ENCODE measurements at places on chromosomes 2 and 18.

- DNase-seq, result no peak
Observed at GRCh38 chr2:234292962-234293243, 204.0 kb downstream of the ARL4C start.

DNA sequence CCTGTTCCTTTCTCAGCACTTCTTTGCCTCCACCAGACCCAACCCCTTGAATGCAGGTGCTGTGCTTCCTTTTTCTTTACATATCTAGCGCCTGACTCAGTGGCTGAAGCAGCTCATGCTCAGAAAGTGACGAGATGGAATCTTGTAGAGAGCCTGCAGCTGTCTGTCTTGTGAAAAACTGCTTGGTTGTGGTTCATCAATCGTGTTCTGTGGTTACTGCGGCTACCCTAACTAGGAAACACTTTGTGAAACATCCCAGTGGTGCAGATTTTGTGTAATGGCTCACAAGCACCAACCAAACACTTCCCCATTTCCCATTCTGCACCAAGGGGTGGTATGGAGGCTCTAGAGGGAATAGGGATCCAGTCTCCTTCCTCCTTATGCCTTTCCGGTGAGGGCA is 307.2 kb upstream of the MMADHC start:
- no peak for DNase-seq

- no peak for DNase-seq
Observed at GRCh38 chr18:13409026-13409425, 190.5 kb downstream of the LDLRAD4 start.

GRCh38 chr2:156077041-156077742 is 255.3 kb downstream of the NR4A2 start:
- no peak for DNase-seq

GRCh38 chr2:72998724-72999123 is 72.8 kb downstream of the SFXN5 start:
- no peak for DNase-seq

DNA sequence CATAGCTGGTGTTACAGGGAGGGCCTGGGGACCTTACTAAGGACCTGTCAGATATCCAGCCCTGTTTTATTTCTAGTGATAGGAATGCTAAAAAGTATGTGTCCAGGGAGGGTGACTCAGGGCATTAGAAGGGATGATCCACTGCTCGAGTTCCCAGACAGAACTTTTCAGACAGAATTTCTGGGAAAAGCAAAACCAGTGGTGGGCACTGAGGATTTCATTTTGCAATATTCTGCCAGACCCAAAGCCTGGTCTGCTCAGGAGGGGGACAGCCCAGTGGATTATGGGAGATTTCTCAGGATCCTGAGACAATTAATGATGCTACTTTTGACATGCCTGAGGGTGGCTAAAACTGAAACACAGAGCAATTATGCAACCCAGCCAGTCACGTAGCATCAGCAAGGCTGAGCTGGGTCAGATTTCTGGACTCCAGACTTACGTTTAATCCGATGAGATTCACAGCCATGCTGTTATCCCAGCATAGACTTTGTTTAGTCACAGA is 4.7 kb upstream of the KCNE4 start:
- DNase-seq, result no peak

DNA sequence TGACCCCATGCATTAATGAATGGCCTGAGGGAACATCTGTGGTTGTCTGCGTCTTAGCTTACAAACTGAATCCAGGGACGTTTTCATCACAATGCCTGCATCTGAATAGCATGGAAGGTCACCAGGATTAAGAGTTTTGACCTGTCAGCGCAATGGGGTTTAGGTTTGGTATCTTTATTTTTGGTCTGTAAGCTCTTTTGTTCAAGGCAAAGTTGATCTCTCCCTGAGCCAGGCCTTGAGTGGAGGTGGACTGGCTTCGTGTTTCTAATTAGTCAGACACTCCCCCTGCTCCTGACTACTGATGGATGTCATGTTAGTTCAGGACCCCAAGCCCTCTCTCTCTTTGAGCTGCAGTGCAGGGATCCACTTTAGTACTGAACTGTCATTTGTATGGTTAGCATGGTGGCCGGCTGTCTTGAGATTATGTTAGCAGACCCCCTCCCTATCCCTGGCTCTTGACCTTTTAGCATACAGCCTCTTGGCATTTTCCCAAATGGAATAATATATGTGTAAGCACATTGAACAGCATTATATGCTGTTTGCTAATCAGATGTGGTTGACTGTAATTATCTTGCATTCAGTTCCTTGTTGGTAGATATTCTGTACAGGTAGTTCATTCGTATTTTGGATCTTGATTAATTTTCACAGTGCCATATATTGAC is 59.2 kb downstream of the LYPD6 start:
- no peak for DNase-seq

DNA sequence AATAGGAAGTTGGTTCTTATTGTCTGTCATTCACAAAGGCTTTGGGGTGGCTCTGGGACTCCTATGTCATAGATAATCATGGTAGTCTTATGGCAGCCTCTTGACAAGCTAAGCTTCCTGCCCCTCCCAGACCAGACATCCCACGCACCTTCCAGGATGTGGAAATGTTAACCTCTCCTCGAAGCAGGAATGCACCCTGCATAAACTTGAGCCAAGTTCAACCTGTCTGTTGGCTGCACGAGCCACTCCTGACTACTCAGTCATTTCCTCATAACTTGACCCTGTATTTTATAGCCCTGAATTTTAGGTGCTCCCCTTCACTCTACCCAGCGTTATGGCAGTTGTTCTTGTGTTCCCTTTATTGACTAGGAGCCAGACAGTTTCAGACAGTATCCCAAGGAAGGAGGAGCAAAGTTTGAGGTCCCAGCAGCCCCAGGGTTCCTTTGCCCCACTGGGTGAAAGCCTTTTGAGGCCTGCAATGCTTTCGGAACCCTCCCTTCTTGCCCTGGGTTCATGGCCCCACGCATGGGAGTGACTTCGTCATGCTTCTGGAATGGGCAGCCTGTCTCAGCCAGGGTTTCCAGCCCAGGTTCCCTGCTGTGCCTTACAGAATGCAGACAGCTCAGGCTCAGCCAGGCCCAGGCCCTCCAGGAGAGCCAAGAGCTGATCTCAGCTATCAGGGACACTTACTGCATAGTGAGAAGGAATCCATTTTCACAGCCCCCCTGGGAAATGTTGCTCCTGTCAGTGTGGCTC is 15.6 kb upstream of the INO80C start:
- DNase-seq, result no peak

- DNase-seq, result no peak
Observed at GRCh38 chr2:214737188-214737587, 72.3 kb downstream of the BARD1 start.

GRCh38 chr2:148802448-148803220 is 72.4 kb upstream of the KIF5C start:
- no peak for DNase-seq

DNA sequence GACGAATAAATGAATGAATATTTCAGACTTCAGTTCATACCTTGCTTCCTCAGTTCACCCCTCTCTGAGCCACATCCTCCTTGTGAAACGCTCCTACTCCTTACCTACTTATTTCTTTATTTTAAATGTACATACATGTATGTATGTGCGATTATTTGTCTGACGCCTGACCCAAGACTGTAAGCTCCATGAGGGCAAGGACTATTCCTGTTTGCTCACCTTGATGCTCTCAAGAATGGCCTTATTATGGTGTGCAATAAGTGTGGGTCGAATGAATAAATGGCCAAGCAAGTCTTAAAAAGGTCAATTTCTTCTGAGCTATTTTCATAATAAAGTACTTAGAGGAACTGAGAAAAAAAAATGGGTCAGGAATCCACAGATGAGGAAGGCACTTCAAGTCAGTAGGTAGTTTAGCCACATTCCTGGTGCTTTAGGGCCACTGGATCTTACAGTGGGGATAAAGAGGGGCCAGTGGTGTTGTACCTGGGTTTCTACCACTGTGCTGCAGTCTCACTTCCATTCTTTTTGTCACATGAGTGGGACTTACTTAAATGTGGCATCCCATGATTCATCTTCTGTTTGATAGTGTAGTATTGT is 74.7 kb downstream of the SDC1 start:
- DNase-seq, result no peak

DNA sequence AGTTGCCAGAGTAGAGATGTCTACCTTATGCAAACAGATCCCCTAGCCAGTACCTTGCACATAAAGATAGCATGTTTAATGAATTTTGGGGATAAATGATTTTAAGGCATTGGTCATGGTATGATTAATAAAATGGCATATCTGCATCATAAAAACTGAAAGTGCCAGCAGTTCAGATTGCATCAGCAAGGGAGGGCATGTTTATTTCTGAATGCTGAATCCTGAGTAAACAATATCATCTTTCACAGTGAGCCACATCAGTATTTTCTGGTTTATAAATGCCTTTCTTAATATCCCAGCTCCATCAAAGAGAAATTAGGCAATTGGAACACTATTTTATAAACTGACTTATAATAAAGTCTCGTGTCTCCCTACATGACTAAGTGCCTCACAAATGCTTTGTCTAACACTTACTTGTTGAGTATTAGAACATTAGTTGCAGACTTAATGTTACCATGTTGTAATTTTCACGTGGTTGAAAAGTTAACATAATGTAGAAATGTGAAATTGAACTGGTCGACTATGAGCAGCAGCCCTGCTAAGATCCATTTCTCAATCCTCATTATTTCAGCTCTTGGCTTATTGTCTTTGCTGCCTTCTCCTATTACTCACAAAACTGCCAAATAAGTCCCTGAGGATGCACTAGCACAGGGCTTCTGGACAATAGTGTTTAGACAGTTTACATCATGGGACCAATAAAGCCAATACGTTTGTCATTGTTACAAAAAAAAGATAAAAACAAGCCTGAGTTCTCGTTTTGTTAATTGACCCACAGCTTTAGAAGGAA is 48.0 kb downstream of the LANCL1 start:
- DNase-seq, result no peak

DNA sequence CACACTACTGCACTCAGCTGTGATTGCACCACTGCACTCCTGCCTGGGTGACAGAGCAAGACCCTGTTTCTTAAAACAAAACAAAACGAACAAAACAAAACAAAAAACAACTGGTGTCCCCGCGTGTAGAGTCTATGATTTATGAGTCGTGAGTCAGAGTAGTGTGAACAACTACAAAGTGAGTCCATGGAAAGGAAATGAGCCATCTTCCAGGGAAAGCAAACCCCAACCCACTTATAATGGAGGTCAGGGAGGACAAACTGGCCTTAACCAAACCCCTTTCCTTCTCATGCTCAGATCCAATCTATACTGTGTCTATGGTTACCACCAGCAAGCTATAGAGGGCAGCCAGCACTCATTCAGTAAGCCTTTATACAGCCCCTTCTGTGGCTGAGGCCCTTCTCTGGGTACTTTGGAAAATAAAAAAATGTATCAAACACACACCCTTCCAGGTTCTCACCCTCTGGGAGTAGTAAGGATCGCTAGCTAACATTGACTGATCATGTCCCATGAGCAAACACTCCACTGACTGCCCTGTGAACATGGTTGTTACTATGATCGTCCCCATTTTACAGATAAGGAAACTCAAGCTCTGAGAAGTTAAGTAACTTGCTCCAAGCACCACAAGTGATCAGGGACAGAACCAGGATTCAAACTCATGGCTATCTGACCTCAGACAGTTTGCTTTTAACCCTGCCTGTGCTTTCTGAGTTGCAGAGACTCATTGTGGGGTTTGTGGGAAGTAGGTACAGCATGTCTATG is 24.7 kb upstream of the COLEC12 start:
- no peak for DNase-seq

GRCh38 chr18:46199515-46200147 is 95.4 kb downstream of the HAUS1 start:
- no peak for DNase-seq

- DNase-seq, result no peak
Observed at GRCh38 chr2:138713504-138713903, 66.7 kb downstream of the NXPH2 start.

DNA sequence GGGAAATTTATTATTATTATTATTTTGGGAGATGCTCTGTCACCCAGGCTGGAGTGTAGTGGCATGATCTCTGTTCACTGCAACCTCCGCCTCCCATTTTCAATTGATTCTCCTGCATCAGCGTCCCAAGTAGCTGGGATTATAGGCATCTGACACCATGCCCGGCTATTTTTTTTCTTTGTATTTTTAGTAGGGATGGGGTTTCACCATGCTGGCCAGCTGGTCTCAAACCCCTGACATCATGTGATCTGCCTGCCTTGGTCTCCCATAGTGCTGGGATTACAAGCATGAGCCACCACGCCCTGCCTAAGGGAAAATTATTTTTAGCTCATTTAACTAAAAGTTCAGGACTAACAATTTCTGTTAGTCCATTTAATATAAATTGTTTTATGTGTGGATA is 109.2 kb upstream of the SESTD1 start:
- no peak for DNase-seq

DNA sequence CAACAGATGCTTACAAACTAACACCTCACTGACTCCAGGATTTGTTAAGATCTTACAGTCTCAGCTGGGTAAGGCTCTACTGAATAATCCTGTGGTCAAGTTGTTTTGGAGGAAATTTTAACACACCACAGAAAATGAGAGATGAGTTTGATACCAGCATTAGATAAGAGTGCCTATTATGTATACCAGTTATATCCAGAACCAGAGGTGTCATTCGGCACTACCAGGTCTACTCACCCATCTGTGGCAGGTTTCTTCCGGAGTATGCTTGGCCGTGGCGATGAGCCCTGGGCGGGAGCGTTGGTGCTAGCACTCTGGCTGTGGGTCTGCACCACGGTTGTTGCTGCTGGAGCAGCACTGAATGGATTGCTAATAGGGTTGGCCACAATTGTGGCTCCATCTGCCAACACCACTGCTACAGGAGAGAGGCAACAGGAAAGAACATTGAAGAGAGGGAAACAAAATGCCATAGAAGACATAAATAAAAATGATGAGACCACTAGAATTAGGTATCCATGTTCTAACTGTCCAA is 41.2 kb downstream of the SAP130 start:
- no peak for DNase-seq

GRCh38 chr2:218028562-218029348 is 26.0 kb upstream of the TNS1 start:
- DNase-seq, result no peak

GRCh38 chr2:217394510-217395351 is 534.9 kb upstream of the TNP1 start:
- no peak for DNase-seq

- DNase-seq, result no peak
Observed at GRCh38 chr2:36367486-36367885, 11.9 kb downstream of the CRIM1 start.

DNA sequence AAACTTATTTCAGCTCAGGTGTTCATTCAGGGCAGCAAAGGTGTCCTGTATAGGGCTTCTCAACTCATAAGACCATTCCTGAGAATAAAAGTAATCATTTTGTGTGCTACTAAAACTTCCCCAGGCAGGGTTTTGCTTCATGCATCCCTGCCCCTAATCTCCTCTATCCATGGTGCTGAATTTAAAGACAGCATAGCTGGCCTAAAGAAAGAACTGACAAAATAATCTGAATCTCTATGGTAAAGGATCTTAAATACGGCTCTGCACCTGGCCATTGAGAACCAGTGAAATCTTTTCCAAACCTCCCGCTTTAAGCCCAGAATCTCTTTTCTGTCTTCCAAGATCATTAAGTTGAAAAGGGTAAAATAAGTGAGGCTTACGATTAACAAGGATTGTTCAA is 292.1 kb upstream of the KLHL29 start:
- no peak for DNase-seq

GRCh38 chr2:52260904-52261303 is 1229.0 kb upstream of the NRXN1 start:
- DNase-seq, result no peak

All from germinal center (tissue), 1 donor.